Type B pancreatic cell (in vitro differentiated cells): ENCODE measurements at places on chromosomes 3 and 15. TPM values are rescaled to one million over a fixed set of nuclear protein-coding genes. Genes with fewer than 3 reads are reported as not detected.

MME gene
- total RNA-seq, result 50.3 and 65.8 TPM in 2 replicates

- no peaks in the 10 kb centered on the region for H3K36me3 ChIP-seq
- peaks cover 50% of the 10 kb centered on the region for H3K4me1 ChIP-seq
- H3K27ac ChIP-seq, result peak overlapping the region; percentile 83
- H3K27me3 ChIP-seq, result no peaks in the 10 kb centered on the region
Observed at GRCh38 chr3:69085833-69086722, 1.3 kb downstream of the ARL6IP5 start.

GRCh38 chr15:46077220-46077619 is 442.4 kb downstream of the SQOR start:
- no peak overlapping the region for H3K4me3 ChIP-seq
- H3K4me1 ChIP-seq, result peaks cover 17% of the 10 kb centered on the region
- no peaks in the 10 kb centered on the region for H3K36me3 ChIP-seq
- H3K27me3 ChIP-seq, result no peaks in the 10 kb centered on the region
- DNase-seq, result no peak

LRRFIP2 gene
- 63.5 and 68.5 TPM in 2 replicates for total RNA-seq

DNA sequence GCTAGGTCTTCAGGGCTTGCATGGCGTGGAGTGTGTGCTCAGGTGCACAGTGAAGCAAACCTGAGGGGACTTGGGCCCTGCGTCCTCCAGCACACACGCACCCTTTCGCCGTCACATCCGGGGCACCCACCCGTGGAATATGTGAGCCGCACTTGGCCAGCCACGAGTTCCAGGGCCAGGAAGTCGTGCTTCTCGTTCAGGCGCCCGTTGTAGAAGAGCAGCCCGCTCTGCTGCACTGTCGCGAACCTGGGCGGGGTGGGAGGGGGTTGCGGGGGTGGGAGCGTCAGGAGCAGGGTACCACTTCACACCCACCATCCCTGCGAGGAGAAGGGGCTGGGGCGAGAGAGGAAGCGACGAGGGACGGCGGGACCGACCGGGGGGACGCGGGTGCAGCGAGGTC is 7.1 kb downstream of the CELSR3 start:
- DNase-seq, result no peak
- peaks cover 5% of the 10 kb centered on the region for H3K36me3 ChIP-seq
- H3K27ac ChIP-seq, result no peak overlapping the region
- peak overlapping the region; percentile 70 for H3K4me3 ChIP-seq
- H3K4me1 ChIP-seq, result no peaks in the 10 kb centered on the region

- no peak for DNase-seq
- no peaks in the 10 kb centered on the region for H3K36me3 ChIP-seq
- H3K4me1 ChIP-seq, result no peaks in the 10 kb centered on the region
- no peak overlapping the region for H3K4me3 ChIP-seq
- H3K27ac ChIP-seq, result no peak overlapping the region
Observed at GRCh38 chr3:70863049-70863448, 550.6 kb upstream of the MDFIC2 start.

HRG gene
- not detected in 2 replicates for total RNA-seq

- no peaks in the 10 kb centered on the region for H3K36me3 ChIP-seq
- H3K4me1 ChIP-seq, result peaks cover 5% of the 10 kb centered on the region
- no peak for DNase-seq
- no peak overlapping the region for H3K4me3 ChIP-seq
Observed at GRCh38 chr3:70308760-70309159, 3.7 kb downstream of the MDFIC2 start.

DNA sequence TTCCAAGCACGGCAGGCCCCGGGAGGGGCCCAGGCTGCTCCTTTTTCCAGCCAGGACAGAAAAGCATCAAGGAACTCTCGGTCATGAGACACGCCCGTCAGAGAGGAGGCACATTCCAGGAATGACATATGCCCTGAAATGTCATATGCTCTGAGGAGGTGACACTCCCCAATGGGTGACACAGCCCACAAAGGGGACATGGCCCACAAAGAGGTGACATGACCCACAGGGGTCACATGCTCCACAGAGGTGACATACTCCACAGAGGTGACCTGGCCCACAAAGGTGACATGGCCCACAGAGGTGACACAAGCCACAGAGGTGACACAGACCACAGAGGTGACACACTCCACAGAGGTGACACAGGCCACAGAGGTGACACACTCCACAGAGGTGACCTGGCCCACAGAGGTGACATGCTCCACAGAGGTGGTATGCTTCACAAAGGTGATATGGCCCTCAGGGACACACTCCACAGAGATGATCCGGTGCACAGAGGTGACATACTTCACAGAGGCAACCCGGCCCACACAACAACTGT is 79.2 kb downstream of the ABHD5 start:
- H3K4me3 ChIP-seq, result peak overlapping the region; percentile 81
- peaks cover 5% of the 10 kb centered on the region for H3K4me1 ChIP-seq
- H3K36me3 ChIP-seq, result no peaks in the 10 kb centered on the region
- no peak for DNase-seq

TMEM212 gene
- total RNA-seq, result not detected in 2 replicates

DNA sequence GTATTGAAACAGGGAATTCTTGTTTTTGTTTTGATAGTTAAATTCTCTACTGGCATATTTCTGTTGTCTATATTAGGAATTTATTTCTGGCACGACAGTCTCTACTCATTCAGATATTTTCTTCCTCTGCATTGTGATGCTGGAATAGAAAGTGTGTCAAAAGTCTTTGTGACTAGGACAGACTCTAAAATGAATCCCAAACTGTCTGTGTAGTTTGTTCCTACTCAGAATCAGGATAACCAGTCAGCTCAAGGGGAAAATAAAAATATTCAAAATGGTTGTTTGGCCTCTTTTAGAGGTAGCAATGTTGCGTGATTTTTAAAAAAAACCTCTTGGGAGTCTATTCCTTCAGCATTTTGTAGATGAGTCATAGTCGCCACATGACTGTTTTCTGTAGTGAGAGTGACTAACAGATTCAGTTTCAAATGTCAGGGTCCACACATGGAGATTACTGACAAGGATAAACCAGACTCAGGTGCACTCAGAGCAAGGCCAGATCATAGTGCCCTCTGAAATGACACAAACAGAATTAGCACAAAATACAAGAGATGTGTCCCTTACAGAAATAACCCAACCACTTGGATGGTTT is 13.1 kb downstream of the SLC7A14 start:
- DNase-seq, result no peak
- no peaks in the 10 kb centered on the region for H3K36me3 ChIP-seq
- peaks cover 12% of the 10 kb centered on the region for H3K27me3 ChIP-seq
- no peak overlapping the region for H3K27ac ChIP-seq
- H3K4me1 ChIP-seq, result peaks cover 11% of the 10 kb centered on the region

GRCh38 chr3:142907996-142908395 is 19.1 kb upstream of the PCOLCE2 start:
- no peak for DNase-seq
- H3K36me3 ChIP-seq, result no peaks in the 10 kb centered on the region
- no peak overlapping the region for H3K27ac ChIP-seq
- no peak overlapping the region for H3K4me3 ChIP-seq

DNA sequence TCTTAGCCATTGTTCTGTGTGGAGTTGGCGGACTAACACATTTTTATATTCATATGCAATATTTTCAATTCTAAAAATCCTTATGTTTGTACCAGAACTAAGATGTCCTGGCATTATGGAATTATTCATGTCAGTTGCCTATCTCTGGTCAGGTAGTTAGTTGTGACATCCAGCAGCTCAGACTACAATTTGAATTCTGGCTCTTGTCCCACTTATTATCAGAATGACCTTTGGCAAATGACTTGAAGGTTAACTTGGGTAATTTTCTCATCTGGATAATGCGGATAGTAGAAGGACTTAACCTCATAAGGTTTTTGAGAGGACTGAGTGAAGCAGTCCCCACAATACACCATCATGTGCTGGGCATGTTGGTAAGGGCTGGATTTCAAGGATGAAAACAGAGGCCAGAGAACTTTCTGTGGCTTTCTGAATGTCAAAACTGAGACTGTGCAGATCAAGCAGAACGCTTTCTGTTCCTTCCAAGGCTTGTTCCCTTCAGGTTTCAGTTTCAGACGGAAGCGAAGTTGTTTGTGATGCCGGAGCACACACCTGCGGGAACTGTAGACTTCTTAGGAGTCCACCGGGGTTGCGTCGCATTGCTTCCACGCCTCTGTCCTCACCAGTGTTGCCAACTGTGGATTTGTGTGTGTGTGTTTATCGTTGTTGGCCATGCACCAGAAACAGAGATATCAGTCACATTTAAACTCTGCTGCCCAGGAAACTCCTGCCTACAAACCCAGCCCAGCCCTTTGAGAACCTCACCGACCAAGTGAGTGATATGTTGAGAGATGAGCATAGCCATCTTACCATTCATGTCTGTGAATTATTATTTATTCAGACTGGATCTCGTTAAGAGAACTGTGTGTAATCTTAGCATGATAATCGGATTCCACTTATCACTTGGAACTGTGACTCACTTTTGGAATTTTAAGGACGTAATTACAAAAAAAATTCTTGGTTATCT is 76.0 kb downstream of the PTPRG start:
- DNase-seq, result no peak
- peaks cover 21% of the 10 kb centered on the region for H3K36me3 ChIP-seq
- H3K4me3 ChIP-seq, result no peak overlapping the region
- peak overlapping the region; percentile 32 for H3K27ac ChIP-seq
- H3K27me3 ChIP-seq, result no peaks in the 10 kb centered on the region
- H3K4me1 ChIP-seq, result peaks cover 31% of the 10 kb centered on the region

ALDH1L1 gene
- 5.0 and 10.2 TPM in 2 replicates for total RNA-seq

LCTL gene
- 1.4 TPM in 1 of 2 replicates, not detected in the other for total RNA-seq

SEMA7A gene
- 6.3 and 11.2 TPM in 2 replicates for total RNA-seq

PLEKHO2 gene
- total RNA-seq, result 10.1 and 11.2 TPM in 2 replicates

HDC gene
- 0.14 TPM in 1 of 2 replicates, not detected in the other for total RNA-seq

DNA sequence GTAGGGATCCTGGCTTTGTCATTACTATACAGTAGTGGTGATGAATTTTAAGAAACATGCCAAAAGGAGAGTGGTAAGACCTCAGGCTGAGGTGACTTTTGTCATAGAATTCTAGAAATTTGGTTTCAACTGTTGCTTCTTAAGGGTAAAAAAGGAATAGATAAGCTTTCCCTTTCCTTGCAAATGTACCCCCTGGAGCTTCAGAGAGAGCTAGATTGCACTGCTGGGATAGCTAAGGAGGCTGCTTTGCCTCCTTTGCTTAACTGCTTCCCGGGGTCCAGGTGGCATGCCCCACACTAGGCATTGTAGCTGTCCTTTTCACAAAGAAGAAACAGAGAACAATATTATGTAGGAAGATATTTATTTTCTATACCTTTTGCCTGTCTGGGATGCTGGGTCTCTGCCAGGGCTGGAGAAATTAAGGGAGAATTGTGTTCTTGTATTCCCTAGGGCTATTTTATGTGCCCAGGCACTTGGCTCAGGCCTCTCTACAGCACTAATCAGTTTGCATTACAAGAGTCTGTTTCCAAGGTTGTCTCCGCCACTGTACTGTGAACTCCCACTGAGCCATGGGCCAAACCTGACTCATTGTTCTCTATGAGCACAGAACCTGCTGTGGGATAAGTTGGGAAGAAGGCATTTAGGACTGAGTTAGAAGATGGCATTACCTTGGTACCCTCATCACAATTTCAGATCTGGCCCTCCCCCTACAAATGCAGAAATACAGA is 460.0 kb downstream of the PDCD6IP start:
- no peak for DNase-seq
- peaks cover 60% of the 10 kb centered on the region for H3K4me1 ChIP-seq
- no peak overlapping the region for H3K4me3 ChIP-seq
- H3K27me3 ChIP-seq, result no peaks in the 10 kb centered on the region

DNA sequence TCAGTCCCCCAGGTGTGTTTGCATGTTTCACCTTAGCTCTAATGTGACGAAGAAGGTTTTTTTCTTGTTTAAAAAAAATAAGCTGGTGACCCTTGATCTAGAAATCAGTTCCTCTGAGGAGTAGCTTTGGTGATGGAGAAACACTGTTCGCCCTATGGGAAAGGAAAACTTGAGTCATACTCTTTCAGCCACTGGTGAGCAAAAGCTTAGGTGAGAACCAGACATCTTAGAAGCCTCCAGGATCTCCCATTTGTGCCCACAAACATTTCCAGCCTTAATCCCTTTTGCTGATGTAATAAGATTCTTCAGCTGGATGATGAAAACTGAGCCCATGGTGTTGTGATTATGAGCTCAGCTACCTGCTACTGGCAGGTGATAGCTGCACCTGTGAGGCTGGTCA is 37.8 kb downstream of the SLC27A2 start:
- no peaks in the 10 kb centered on the region for H3K36me3 ChIP-seq
- H3K4me3 ChIP-seq, result no peak overlapping the region

CA12 gene
- 4.7 and 5.5 TPM in 2 replicates for total RNA-seq

DAZL gene
- not detected in 2 replicates for total RNA-seq

- H3K27ac ChIP-seq, result no peak overlapping the region
- H3K27me3 ChIP-seq, result no peaks in the 10 kb centered on the region
- no peak overlapping the region for H3K4me3 ChIP-seq
Observed at GRCh38 chr15:52133510-52134220, 21.1 kb upstream of the BCL2L10 start.

- H3K27ac ChIP-seq, result no peak overlapping the region
- no peaks in the 10 kb centered on the region for H3K36me3 ChIP-seq
- no peak for DNase-seq
- H3K4me1 ChIP-seq, result peaks cover 8% of the 10 kb centered on the region
- no peak overlapping the region for H3K4me3 ChIP-seq
- no peaks in the 10 kb centered on the region for H3K27me3 ChIP-seq
Observed at GRCh38 chr3:61173676-61174075, 77.6 kb downstream of the FHIT start.

- peaks cover 5% of the 10 kb centered on the region for H3K4me1 ChIP-seq
- H3K4me3 ChIP-seq, result no peak overlapping the region
- H3K27ac ChIP-seq, result no peak overlapping the region
- H3K36me3 ChIP-seq, result no peaks in the 10 kb centered on the region
Observed at GRCh38 chr3:89698208-89698830, 590.9 kb downstream of the EPHA3 start.
